ENCODE measurements at places on chromosomes 1 and 21.

GRCh38 chr1:7912743-7913557, 27.7 kb downstream of the TNFRSF9 start:
- DNase-seq, result no peak

GRCh38 chr1:199821029-199821779, 206.3 kb upstream of the NR5A2 start:
- no peak for DNase-seq

- peak; percentile 20 for DNase-seq
Observed at GRCh38 chr1:192225703-192226102, 67.4 kb downstream of the RGS18 start.

- DNase-seq, result no peak
Observed at GRCh38 chr1:183758913-183759312, 46.0 kb upstream of the RGL1 start.

- DNase-seq, result no peak
Observed at GRCh38 chr1:157363660-157364140, 188.6 kb downstream of the FCRL5 start.

Data from brain pericyte (primary cell).